ENCODE measurements at places on chromosomes 1 and 21. TPM values are rescaled to one million over a fixed set of nuclear protein-coding genes. Genes with fewer than 3 reads are reported as not detected.

Gene MFSD2A
- 6.4 TPM for total RNA-seq

Gene RFX5
- total RNA-seq: 20.4 TPM

Gene MSH4
- total RNA-seq: not detected

Gene PLEKHN1
- 29.2 TPM for total RNA-seq

Gene CA14
- total RNA-seq: not detected

Gene PCSK9
- not detected for total RNA-seq

Gene FALEC
- total RNA-seq: not detected

Gene RPL22
- 128 TPM for total RNA-seq

Gene KRTAP19-3
- total RNA-seq: not detected

Gene PTGS2
- 14.9 TPM for total RNA-seq

Gene ASPM
- 0.58 TPM for total RNA-seq

Gene CSF3R
- 30.9 TPM for total RNA-seq

Gene FCRLA
- not detected for total RNA-seq

Gene ACTL8
- total RNA-seq: not detected

Gene CNN3
- 136 TPM for total RNA-seq

Gene STX12
- 68.3 TPM for total RNA-seq

Gene ECM1
- 6.5 TPM for total RNA-seq

Gene WNT2B
- total RNA-seq: 2.3 TPM

Gene CD34
- 14.0 TPM for total RNA-seq

Gene CFHR1
- total RNA-seq: not detected

Gene MRPL39
- 3.3 TPM for total RNA-seq

Gene KRTAP13-3
- not detected for total RNA-seq

Gene ANXA9
- total RNA-seq: not detected

Gene RCSD1
- total RNA-seq: 29.0 TPM

Gene CA6
- total RNA-seq: not detected

Gene LAMC2
- total RNA-seq: 12.7 TPM

Gene TFF2
- 2,230 TPM for total RNA-seq

Gene CDCA8
- total RNA-seq: 3.6 TPM

Gene RBM11
- total RNA-seq: 1.2 TPM

Gene LCE1B
- total RNA-seq: not detected

Gene THEM5
- total RNA-seq: not detected

Gene OR2T10
- not detected for total RNA-seq

Gene TCHH
- total RNA-seq: not detected

Gene LRRIQ3
- total RNA-seq: not detected

Gene FAM72C
- not detected for total RNA-seq

Gene FAM177B
- total RNA-seq: not detected

Gene CD48
- total RNA-seq: 9.2 TPM

Gene ACKR1
- total RNA-seq: 23.2 TPM

Gene PDZK1
- total RNA-seq: 3.2 TPM

Gene OR6Y1
- total RNA-seq: not detected

Gene NBPF6
- total RNA-seq: not detected

Gene TBX19
- 1.3 TPM for total RNA-seq

Gene RBBP5
- total RNA-seq: 12.5 TPM

Gene COL18A1
- 34.8 TPM for total RNA-seq

Gene RGS4
- total RNA-seq: not detected

Gene EFHD2
- 36.2 TPM for total RNA-seq

Gene KRTAP22-1
- not detected for total RNA-seq

Measured in stomach (tissue), 19 donors.